Osteoblast (primary cell): ENCODE measurements at places on chromosomes 6 and 20.
A peak's percentile ranks its signal among the peaks of the same experiment; 100 is the strongest.

DNA sequence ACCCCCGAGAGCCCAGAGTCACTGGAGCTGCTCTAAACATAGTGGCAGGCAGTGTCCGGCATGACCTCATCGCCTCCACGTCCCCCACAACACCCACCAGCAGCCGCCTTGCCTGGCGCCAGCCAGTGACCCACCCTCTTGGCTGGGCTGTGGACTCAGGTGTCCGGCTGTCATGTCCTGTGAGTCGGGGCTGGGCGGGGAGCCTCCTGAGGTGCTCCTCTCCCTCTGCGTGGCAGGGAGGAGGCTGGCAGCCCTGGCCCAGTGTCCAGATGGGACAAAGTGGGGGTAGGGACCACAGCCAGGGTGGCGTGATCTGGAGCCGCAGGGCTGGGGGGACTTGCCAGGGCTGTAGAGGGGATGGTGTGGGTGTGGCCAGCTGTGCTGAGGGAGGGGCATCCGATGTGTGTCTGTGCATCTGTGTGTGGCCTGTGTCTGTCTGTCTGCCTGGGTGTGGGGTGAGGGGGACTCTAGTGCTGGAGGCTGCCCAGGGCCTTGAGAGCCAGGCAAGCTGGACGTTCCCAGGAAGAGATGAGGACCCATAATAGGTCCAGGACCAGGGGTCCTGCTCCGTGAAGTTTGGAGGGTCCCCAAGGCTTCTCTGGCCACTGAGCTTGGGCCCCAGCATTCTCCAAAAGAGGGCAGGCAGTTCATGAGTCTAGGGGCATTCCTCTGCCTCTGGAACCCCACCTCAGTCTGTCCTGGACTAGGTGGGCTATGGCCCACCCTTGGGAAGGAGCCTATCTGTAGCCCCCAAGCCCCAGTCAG, 2.3 kb upstream of the SOX18 start:
- no peak for DNase-seq

DNA sequence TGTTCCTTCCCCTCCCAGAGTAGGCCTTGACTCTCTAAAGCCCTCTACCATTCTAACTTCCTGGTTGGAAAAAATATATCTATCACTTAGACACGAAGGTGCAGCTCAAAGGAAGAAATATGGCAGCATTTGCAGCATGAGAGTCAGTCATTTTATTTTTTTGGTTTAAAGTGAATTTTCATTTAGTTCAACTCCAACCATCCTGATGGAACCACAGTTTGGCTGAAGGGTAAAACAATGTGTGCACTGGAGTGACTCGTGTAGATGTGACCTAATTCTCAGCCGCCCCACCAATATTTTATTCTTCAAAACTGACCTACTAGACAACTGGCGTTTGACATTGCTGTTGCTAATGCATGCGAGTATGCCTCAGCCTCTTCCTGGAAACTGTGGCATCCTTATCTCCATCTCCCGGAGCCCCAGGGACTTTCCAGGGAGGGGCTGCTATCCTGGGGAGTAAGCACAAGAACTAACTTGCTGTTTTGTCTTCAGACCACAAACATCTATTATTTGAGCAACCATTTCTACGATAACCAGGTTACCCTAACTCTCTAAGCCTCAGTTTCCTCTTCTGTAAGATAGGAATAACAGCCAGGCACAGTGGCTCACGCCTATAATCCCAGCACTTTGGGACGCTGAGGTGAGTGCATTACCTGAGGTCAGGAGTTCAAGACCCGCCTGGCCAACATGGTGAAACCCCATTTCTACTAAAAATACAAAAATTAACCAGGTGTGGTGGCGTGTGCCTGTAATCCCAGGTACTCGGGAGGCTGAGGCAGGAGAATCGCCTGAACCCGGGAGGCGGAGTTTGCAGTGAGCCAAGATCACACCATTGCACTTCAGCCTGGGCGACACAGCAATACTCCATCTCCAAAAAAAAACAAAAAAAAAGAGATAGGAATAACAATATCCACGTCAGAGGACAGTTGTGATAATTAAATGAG, 148.7 kb upstream of the JARID2 start:
- no peak for DNase-seq

DNA sequence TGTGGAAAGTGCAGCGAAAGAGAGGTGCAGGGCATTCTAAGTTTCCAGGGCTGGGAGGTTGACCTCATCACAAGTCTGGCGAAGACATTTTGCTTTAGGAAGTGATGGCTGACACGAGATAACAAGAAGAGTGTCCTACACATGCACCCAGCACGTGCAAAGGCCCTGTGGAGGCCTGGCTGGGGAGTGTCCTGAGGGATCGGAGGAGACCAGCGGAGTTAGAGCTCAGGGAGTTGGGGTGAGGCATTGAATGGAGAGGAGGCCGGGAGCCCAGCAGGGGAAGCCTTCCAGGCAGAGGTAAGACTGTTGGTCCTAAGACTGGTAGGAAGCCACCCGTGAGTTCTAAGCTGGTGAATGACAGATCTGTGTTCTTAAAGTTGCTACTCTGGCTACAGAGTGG, 58.4 kb downstream of the PPP1R14C start:
- peak; percentile 65 for DNase-seq

- peak; percentile 53 for DNase-seq
Observed at GRCh38 chr6:100472674-100473073, 8.0 kb upstream of the SIM1 start.

GRCh38 chr6:44837741-44838140, 450.2 kb downstream of the CDC5L start:
- DNase-seq = no peak

DNA sequence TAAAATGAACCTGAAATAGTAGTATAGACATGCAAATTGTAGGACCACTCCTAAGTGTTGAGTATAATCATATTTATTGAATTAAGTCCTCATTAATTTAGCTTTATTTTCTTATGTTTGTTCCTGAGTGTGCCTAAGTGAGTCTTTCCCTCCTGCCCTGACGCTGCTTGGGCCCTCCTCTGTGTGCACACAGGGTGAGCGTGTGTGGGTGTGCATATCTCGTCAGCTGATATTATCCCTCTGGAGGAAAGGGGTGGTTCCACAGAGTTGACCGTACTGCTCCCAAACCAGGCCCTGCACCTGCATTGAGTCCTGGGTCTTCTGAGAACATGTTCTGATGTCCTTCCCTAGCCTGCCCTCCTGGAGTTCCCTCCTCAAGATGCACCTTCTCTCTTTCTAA, 28.0 kb downstream of the TULP4 start:
- no peak for DNase-seq

DNA sequence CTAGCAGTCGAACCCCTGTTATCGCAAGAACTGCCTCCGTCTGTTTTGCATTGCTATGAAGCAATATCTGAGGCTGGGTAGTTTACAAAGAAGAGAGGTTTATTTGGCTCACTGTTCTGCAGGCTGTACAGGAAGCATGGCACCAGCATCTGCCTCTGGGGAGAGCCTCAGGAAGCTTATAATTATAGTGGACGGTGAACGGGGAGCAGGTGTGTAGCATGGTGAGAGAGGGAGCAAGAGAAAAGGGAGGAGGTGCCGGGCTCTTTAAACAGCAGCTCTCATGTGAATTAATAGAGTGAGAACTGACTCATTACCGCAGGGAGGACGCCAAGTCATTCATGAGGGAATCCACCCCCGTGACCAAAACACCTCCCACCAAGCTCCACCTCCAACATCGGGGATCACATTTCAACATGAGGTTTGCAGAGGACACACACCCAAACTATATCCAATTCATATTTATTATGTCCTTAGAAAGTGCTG, 172.6 kb upstream of the KCNG1 start:
- no peak for DNase-seq

GRCh38 chr6:168681748-168682147, 240.8 kb downstream of the SMOC2 start:
- DNase-seq = no peak
